Brain pericyte (primary cell): ENCODE measurements at places on chromosomes 5 and 9.

GRCh38 chr5:27969157-27969556, 930.8 kb upstream of the CDH9 start:
- no peak for DNase-seq

- DNase-seq = no peak
These were observed 38.5 kb downstream of the OR2V1 start for GRCh38 chr5:181092428-181092827.

- DNase-seq = no peak
These were observed 1.3 kb downstream of the SPTAN1 start for GRCh38 chr9:128553728-128554127.

- DNase-seq = no peak
These were observed 56.9 kb downstream of the PDE6A start for GRCh38 chr5:149887622-149888183.

DNA sequence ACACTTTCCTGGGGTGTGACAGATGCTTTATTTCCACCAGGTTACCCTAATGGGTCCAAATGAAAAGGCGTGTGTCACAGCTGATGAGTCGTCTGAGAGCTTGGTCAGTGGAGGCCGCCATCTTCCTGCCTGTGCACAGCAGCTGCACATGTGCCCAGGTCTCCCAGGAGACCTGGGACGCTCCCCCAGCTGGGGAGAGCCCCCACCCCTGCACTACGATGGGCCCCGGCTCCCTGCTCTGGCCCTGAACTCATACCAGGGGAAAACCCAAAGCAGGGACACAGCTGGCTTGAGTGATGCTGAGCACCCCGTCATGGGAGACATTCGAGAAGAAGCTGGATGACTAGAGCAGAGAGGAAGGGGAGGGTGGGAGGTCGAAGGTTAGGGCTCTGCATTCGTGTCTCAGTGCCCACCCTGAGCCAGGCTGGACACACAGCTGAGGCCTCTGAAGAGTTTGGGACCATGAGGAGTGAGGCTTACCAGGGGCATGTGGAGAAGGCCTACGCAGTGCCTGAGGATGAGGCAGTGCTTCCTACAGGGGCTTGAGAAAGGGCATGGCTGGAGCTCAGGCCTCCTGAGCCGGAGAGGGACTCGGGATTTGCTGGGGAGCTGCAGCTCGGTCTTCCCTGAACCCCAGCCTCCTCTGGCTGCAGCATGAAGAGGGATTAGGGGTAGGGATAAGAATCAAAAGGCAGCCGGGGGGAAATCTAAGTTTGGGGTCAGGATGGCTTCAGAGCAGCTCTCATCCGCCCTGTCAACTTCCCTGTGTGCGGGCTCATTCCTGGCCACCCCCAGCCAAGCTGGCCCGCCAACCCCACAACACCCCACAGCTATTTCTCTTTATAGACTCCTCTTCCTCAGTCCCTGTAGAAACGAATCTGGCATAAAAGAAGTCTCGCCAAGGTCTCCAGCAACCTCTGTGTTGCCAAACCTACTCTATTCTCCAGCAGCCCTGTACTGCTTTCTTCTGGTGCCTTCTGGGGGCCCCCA, 42.2 kb upstream of the RNU6ATAC start:
- no peak for DNase-seq

DNA sequence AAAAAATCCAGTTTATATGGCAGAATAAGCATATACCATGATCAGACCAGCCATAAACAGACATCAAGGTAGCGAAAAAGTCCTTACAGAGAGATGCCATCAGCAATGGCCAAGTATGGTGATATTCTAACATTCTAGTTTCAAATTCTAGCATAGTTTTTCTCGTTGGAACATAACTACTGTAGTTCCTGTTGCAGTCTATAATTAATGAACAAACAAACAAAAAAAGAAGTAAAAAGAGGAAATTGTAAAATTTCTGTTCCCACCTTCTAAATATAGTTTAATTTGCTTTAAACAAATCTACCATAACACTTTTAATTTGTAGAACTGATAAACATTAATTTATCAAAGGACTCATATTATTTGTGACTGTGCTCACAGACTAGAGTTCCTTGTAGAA, 9.9 kb upstream of the CD180 start:
- DNase-seq = no peak

DNA sequence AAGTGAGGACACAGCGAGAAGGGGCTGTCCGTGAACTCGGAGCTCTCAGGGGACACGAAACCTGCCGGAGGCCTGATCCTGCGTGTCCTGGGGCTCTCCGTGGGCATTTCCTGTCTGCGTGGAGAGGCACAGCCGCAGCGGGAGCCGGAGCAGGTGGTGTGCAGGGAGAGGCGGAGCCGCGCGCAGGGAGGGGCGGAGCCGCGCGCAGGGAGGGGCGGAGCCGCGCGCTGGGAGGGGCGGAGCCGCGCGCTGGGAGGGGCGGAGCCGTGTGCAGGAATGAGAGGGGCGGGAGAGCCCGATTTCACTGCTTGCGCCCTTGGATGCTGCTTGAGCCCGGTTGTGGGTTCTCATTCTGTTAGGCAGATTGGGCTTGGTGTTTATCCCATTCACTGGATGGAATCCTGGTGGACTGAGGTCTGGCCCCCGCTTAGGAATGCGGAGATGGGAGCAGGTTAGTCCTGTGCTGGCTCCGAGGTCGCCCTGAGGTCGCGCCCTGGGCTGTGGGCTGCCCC, 26.7 kb downstream of the NDUFS6 start:
- no peak for DNase-seq

DNA sequence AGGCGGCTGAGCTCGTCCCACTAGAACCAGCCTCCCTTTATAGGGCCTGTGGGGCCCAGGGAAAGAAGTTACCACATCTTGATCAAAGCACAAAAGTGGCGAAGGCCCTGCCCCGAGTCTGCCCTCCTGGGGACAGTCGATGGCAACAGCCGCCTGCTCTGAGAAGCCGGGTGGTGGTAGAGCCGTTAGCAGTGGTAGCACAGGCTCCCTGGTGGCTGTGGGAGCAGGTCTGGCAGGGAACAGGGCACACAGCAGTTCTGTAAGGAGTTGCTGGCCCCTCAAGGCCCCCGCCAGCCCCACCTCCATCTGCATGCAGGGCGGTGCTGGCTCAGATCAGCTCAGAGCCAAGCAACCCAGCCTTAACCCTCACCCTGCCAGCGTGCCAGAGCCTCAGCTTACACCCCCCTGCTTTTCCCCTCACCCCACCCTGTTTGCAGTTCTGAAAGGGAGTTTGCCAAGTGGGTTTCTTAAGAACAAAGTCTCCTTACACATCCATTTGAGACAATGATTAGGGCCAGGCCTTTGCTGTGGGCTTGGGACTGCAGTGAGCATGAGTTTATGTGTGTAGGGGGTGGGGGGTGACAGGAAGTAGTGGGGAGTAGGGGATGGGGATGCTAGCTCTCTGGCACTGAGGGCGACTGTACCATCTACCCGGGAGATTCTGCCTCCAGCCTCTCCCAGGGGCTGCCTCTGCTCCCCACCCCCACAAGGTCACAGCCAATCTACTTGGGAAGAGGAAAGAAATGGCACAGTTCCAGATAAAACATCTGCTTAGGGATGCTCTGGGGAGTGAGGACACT, 11.8 kb downstream of the ACSL6 start:
- no peak for DNase-seq

DNA sequence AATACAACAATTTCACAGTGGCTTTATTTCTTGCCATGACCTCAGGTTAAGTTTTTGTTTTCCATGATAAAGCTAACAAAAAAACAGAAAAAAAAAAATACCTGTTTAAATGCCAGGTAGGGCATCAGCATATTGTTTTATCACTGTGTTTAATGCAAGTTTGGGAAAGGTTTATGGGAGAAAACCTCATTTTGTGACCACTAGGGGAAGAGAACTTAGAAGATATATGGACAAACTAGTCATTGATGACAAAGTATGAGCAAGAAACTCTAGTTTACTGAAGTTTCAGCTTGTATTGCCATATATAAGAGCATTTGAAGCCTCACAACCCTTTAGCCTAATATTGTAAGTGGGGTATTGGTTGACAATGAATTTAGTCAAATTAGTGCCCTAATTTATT, 1431.4 kb upstream of the CDH18 start:
- DNase-seq = no peak

- no peak for DNase-seq
These were observed 59.4 kb upstream of the ZSWIM6 start for GRCh38 chr5:61272688-61273087.

DNA sequence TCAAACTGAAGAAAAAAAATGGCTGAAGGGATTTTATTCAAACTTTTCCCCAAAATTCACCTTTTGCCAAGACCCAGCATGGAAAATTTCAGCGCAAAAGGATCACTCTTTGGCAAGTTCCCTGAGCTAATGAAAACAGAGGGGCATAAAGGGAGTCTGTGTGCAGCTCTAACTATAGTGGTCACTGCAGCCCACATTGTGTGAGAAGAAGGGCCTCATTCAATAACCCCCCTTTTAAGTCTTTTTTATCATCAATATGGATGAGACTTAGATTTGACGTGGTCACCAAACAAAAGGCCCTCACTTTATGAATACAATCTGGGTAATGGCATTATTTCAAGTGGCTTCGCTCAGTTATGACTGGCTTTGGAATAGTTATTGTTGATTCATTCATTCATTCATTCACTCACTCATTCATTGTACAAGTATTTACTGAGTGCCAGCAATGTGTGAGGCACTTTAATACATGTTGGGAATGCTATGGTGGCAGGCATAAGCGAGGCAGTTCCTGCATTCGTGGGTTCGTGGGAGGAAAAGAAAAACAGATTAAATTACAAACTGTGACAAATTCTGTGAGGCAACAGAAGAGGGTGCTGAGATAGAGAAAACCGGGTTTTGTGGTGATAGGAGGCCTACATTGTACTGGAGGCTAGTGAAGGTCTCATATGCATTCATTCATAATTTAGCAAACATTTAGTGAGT, 145.7 kb upstream of the KLF4 start:
- DNase-seq = no peak

DNA sequence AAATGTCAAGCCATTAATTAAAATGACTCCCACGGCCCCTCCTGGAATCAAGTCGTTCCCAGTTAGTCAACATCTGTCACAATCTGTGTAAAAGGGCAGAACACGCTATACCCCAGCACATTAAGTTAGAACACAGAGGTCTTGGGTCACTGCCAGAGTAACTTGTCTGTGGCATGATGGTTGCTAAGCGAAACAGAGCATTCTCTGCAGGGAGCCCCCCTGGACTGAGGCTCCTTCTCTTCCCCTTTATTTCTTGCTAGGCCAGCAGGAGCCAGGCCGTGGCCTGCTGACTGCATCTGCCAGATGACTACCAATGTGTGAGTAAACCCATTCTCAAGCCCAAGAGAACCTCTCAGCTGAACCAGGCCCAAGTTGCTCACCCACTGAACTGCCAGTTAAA, 51.9 kb upstream of the ZBED3 start:
- peak; percentile 92 for DNase-seq

DNA sequence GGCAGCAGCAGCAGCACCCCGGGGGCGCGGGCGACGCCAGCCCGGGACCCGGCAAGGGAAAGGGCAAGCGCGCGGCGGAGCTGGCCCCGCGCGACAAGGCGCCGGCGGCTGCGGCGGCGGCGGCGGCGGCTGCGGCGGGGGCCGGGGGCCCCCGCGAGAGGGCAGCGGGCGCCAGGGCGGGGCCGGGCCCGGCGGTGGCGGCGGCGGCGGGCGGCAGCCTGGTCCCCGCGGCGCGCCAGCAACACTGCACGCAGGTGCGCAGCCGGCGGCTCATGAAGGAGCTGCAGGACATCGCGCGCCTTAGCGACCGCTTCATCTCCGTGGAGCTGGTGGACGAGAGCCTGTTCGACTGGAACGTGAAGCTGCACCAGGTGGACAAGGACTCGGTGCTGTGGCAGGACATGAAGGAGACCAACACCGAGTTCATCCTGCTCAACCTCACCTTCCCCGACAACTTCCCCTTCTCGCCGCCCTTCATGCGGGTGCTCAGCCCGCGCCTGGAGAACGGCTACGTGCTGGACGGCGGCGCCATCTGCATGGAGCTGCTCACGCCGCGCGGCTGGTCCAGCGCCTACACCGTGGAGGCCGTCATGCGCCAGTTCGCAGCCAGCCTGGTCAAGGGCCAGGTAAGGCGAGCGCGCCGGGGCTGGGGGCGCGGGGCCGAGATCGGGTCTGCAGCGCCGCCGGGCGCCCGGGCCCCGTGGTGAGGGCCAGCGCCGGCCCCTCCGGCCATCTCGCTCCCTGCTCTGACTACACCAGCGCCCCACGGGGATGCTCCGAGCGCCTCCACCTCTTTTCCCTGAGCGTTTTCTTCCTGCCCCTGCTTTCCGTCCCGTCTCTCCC, at the start of gene UBE2QL1:
Gene UBE2QL1 (plus strand): TSS at position 238 of the 843 bp plus-strand sequence. CDS start 35 bp downstream, at position 273.
- peak; percentile 7 for DNase-seq

GRCh38 chr5:52007230-52007858, 624.1 kb downstream of the ISL1 start:
- no peak for DNase-seq

GRCh38 chr5:16995372-16995771, 59.3 kb upstream of the MYO10 start:
- no peak for DNase-seq

- no peak for DNase-seq
These were observed 11.1 kb downstream of the TGFBR1 start for GRCh38 chr9:99116003-99116411.

DNA sequence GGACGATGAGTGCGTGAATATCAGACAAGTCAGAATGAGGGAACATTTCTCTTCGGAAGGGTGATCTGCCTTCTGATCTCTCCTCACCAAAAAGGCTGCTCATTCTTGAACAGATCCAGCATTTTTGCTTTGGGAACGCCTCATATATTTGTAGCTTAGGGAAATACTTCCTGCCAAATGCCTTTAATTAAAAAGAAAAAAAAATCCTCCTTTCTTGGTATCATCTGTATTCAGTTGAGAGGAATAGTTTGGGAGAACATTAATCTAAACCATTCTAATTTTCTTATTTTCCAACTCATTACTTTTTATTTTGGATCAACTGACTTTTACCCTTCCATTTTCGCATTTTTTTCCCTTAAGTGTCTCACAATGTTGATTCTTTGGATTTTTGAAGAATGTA, 163.4 kb downstream of the SNX18 start:
- DNase-seq = no peak

DNA sequence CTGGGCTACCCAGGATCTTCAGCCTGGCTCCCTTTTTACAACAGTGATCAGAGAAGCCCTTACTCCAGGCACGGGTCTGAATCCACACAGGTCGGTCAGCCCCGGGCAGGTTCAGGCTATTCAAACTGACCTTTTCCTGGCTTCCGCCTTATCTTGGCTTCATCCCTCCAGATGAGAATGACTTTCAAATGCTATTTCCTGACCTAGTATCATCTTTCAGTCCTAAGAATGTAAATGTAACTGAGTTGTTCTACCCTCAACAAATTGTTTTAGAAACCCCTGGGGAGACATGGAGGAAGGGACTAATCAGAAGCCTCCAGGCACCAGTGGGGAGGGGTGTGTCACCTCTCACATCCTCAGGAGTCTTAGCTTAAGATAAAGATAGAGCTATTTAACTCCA, 213.2 kb downstream of the EPB41L4A start:
- DNase-seq = no peak

- no peak for DNase-seq
These were observed 18.7 kb upstream of the PSD2 start for GRCh38 chr5:139776861-139777260.

- no peak for DNase-seq
These were observed 20.3 kb downstream of the EXOC3 start for GRCh38 chr5:463301-463700.

GRCh38 chr5:159549046-159549445, 218.8 kb upstream of the IL12B start:
- DNase-seq = no peak

- no peak for DNase-seq
These were observed 38.5 kb upstream of the STX17 start for GRCh38 chr9:99867968-99868367.

- no peak for DNase-seq
These were observed 854.1 kb downstream of the MAT2B start for GRCh38 chr5:164359260-164360255.

GRCh38 chr9:617445-618085, 223.9 kb upstream of the DMRT1 start:
- DNase-seq = no peak

- peak; percentile 92 for DNase-seq
These were observed 226.9 kb downstream of the SMARCA2 start for GRCh38 chr9:2241836-2242741.
